PC-9 (cell line): ENCODE measurements at places on chromosomes 7 and 10.

DNA sequence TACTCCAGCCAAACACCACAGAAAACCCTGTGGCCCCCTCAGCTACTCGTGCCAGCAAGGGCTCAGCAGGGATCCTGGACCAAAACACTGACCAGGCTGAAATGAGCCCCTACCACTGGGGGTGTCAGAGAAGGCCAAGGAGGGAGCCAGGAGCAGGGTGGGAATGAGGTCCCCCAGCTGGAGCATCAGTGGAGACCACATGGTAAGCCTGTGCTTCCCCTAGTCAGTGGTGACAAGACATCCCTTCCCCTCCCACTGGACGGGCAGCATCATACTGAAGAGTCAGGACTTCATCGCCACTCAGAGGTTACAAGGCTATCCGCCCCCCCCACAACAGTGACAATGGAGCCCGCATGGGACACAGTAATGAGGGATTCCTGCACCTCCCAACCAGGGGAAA, 99.6 kb downstream of the LHPP start:
- no peak for DNase-seq

DNA sequence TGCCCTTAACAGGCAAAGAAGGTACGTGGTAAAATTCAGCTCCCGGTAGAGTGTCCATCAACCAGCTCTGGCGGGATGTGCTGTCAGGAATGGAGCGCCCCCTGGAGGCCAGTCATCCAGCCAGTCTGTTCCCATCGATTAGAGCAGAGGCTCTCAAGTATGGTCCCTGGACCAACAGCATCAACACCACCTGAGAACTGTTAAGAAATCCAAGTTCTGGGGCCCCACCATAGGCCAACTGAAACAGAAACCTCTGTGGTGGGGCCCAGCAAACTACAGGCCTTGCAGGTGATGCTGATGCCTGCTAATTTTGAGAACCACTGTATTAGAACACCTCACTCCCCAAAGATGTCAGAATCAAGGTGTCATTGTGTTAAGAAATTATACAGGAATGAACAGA, 109.2 kb downstream of the DPY19L1 start:
- DNase-seq, result no peak

DNA sequence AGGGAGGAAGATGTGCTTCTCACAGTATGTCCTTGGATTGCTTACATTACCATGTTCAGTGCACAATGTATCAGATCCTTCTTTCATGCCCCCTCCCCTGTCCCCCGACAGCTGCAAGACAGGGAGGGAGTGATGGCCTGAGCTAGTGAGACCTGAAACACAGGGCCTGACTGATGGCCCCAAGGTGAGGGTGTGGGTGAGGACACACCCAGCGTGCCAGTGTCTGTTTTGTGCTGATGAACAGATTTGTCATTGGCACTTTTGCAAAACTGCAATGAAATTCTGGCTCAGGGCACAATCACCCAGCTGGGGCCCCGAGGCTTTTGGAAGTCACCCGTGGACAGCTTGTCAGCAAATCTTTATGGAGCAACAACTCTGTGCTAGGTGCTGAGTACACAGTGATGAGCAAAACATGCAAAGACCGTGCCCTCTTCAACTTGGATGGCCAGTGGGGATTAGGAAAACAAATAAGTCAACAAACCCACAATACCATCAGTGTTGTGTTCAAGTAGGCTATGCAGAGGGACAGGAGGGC, 59.4 kb upstream of the EMX2 start:
- DNase-seq, result no peak

DNA sequence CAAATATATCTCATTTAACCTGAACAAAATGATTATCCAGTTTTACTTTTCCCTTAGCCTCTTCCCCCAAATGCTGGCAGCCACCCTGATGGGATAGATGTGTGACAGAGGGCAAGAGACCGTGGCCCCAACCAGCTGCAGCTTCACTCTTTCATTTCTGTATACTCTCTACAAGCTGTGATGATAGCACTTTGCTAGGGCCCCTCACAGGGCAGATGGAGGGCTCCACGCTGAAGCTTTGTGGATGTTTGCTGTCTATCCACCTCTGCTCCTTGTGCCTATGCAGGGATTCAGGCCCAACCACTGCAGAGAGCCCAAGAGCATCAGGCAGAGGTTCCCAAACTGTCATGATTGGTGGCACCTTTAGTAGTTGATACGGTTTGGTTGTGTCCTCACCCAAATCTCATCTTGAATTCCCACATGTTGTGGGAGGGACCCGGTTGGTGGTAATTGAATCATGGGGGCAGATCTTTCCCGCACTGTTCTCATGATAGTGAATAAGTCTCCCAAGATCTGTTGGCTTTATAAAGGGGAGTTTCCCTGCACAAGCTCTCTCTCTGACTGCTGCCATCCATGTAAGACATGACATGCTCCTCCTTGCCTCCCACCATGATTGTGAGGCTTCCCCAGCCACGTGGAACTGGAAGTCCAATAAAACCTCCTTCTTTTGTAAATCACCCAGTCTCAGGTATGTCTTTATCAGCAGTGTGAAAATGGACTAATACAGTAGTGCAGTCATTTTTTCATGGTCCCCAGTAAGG, 20.1 kb downstream of the HTRA1 start:
- no peak for DNase-seq

DNA sequence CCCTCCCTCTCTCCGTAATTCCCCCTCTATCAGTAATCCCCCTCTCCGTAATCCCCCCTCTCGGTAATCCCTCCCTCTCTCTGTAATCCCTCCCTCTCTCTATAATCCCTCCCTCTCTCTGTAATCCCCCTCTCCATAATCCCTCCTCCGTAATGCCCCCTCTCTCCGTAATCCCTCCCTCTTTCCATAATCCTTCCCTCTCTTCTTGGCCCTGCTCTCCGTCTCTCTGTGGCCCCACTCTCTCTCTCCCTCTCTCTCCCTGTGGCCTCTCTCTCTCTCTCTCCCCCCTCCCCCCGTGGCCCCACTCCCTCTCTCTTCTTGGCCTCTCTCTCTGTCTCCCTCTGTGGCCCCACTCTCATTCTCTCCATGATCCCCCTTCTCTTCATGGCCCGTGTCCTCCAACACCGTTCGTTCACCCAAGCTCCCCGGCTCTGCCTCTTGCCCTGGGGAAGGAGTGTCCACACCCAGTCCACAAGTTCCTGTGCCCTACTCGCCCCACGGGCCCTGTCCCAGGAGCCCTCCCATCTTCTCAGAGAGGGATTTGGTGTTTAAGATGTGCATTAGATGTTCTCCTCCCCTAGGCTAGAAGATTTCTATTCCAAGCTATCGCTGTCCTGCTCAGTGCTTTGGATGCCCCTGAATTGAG, 19.8 kb downstream of the SHH start:
- no peak for DNase-seq

DNA sequence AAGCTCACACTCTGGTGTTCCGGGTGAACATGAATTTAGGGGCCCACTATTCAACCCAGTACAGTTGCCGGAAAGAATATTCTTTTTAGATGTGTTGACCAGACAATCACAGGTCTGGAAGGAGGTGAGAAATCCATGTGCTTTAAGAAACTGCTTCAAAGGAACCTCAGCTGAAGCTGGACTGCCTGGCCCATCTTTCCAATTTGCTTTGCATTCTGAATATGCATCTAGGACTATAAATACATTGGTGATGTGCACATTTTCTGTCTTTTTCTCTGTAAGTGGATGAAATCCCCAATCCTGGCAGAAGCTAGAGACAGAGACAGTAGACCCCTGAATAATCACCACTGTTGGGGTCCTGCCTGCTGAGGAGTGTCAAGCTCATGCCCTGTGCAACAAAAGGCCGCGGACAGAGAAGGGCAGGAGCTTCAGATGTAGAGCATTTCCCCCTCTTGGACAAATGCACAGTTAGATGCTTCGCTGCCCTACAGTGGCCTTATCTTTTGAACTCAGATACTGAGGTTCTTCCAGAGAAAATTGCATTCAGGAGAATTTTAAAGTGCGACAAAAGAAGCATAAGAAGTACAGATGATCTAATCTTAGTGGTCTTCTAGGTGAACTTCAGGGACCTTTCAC, 368.3 kb downstream of the SFMBT2 start:
- no peak for DNase-seq

GRCh38 chr7:25527665-25528170, 299.4 kb upstream of the NPVF start:
- no peak for DNase-seq

DNA sequence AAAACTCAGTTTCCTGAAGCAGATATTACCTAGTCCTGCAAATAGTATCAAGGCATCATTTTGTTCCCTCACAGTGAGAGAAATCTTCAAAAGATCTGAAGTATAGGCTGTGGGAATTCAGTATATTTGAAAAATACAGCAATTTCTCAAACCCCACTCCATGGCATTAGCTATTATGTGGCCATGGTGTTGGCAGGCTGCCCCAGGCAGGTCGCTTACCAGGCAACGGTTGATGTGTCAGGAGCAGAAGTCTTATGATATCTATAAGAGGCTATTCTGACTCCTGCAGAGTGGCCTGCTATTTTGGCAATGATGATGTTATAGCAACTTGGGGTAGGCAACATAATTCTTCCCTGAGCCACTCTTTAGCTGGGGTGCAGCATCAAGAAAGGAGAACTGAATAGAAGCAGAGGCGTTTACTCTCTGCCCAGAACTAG, 187.9 kb downstream of the PLXDC2 start:
- no peak for DNase-seq

DNA sequence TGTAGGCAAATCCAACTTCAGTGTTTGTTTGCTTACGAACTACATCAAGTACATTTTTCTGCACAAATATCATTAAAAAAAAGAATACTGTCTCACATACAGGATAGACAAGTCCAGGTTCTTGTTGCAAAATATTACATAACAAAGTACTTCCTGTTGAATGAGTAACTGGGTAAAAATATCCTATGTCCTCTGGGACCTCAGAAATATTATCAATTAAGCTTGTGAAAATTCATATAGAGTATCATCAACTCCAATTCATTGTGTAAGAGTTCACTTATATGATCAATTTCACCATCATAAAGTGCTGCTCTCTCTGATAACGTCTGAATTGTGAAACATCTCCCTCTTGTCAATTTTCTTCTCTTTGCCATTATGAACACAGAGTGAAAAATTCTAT, 22.6 kb downstream of the HERC4 start:
- DNase-seq, result no peak

- DNase-seq, result no peak
Measured at GRCh38 chr7:117012696-117013095, 59.4 kb downstream of the ST7 start.

DNA sequence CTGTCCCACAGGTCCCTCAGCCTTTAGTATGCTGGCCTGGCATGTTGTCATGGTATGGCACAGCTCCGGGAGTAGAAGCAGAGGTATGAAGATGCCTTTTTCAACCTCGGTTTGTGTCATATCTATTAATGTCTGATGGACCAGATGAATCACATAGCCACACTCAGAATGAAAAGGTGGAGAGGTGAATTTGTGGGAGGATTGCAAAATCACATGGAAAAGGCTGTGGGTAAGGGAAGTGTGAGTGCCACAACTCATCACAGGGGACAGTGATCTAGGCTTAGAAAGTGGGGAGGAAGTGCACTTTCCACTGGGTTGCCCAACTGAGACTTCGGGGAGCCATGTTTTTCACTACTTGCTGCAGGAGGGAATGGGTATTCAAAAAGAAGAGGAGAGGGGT, 190.7 kb downstream of the WDR11 start:
- DNase-seq, result no peak

DNA sequence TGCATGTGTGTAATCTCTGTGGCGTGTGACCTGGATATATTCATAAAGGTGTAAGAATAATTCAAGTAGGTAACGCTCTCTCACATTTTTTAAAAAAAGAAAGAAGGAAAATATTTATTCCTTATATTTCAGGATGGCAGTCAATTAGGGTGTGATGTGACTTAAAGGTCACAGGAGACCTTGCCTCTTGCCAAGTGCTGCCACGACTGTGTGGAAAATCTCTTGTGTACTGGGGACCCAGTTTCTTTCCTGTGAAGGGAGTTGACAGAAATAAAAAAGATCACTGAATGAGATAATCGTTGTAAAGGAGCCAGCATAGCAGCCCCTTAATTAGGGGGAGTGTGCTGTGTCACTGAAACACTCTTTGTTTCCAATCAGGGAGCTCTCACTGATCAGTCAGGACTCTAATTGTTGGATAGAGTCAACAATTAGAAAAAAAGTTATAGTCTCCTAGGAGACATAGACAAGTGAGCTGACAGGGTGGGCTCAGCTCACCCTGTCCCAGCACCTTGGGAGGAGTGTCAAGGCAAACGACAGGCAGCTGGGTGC, 31.1 kb downstream of the PTPRE start:
- no peak for DNase-seq

- no peak for DNase-seq
Measured at GRCh38 chr7:77823787-77824186, 25.2 kb downstream of the PHTF2 start.

DNA sequence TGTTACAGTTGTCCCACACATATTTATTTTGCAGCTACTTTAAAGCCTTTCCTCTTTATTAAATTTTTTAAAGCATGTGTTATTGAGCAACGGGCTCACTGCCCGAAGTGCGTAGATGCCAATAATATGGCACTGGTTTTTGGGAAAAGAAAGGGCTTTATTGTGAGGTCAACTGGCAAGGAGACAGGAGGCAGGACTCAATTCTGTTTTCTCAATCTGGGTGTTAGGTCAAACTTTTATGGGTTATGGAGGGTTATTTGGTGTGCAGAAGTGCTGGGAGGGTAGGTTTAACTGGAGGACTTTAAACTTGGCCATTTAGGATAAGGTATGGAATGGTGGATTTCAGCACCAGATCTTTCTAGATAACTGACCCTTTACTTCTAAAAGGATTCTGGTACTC, 183.6 kb downstream of the LRRC4 start:
- DNase-seq, result no peak

- no peak for DNase-seq
Measured at GRCh38 chr10:310371-310770, 175.1 kb downstream of the ZMYND11 start.

- DNase-seq, result peak; percentile 21
Measured at GRCh38 chr7:39051279-39051678, 73.6 kb downstream of the POU6F2 start.

- DNase-seq, result no peak
Measured at GRCh38 chr7:1563981-1564602, 5.7 kb downstream of the PSMG3 start.

DNA sequence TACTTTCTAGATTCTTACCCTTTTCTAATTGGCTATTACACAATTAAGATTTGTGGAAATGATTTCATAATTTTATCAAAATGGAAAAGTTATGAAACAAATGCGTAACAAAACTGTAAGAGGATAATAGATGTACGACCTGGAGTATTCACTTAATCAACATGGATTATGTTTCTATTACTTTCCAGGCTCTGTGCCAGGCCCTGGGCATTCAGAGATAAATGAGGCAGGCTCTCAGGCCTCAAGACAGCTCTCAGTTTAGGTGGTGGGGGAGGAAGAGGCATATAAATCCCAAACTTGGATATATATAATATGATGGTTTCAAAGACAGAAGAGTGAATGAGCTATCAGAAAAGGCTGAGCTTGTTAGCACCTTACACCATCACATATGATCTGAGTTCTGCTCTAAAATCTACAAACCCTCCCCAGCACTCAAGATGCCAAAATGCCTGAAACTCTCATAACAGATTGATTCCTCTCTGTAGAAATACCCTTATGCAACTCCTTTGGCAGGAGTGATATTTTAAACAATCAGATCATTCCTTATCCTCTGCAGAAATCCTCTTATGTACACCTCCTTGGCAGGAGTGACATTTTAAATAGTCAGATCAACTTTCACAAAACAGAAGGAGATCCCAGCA, 42.5 kb downstream of the ACBD5 start:
- DNase-seq, result no peak

GRCh38 chr7:156579566-156579965, 61.0 kb upstream of the RNF32 start:
- DNase-seq, result no peak
